ENCODE measurements at places on chromosomes 7 and 10.
A peak's percentile ranks its signal among the peaks of the same experiment; 100 is the strongest.

- DNase-seq: no peak
Observed at GRCh38 chr7:18177815-18178660, 150.4 kb upstream of the PRPS1L1 start.

- no peak for DNase-seq
Observed at GRCh38 chr10:122140941-122141623, 130.0 kb upstream of the BTBD16 start.

DNA sequence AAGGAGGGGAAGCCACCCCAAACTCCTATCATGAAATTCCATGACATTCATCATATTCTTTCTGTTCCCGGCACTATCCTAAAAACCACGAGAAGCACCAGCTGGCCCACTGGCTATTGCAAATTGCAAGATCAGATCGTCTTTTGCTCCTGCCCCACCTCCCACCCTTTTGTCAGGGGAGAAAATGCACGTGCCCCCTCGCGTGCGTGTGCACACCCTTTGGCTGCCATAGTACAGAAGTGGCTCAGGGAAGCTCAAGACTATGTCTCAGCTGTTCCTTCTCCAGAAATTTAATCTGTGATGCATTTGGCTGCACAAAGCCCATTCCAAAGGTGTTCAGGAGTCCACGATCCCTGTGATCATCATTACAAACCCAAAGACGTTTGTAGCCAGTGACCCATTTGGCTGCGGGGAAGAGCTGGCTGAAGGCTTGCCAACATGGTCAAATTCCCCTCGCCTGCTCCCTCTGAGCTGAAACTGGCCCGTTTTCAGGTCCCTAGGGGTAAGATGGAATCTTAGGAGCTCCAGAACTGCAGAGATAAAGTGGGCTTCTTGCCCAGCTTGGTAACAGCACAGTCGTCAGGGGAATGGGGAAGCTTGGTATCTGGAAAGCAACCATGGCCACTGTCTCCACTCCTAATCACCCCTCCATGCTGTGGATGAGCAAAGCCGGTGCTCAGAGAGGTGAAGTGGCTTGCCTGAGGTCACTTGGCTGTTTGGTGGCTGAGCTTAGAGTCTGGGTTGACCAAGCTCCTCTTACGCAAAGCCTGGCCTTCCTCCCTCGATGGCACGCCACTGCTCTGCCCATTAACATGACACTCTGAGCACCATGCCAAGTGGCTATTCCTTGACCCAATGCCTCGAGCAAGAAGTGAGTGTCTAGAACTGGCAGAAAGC lies 155.4 kb downstream of the NEURL1 start:
- no peak for DNase-seq

- DNase-seq: no peak
Observed at GRCh38 chr10:109859221-109859620, 64.1 kb downstream of the XPNPEP1 start.

- DNase-seq: no peak
Observed at GRCh38 chr7:90903841-90904240, 307.7 kb downstream of the CDK14 start.

- no peak for DNase-seq
Observed at GRCh38 chr7:80974396-80975358, 55.8 kb upstream of the SEMA3C start.

DNA sequence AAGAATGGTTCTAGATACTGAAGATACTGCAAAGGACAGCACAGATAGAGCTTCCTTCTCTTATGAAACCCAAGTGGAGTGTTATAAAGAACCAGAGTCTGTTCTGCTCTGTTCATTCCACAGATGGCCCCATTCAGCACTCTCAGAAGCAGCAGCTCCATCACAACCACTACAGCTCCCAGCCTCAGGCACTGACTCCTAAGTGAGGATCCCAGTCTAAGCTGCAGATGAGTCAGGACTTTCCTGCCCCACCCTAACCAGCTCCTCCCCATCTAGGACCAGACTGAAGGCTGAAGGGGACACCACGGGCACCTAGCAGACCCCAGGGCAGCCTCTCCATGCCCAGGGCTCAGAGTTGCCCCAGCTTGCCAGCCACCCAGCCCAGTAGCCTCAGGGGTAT lies 379.8 kb downstream of the GRID1 start:
- DNase-seq: no peak

GRCh38 chr10:26499426-26499825 lies 61.3 kb downstream of the APBB1IP start:
- no peak for DNase-seq

GRCh38 chr7:80537091-80537490 lies 25.2 kb upstream of the GNAT3 start:
- no peak for DNase-seq

DNA sequence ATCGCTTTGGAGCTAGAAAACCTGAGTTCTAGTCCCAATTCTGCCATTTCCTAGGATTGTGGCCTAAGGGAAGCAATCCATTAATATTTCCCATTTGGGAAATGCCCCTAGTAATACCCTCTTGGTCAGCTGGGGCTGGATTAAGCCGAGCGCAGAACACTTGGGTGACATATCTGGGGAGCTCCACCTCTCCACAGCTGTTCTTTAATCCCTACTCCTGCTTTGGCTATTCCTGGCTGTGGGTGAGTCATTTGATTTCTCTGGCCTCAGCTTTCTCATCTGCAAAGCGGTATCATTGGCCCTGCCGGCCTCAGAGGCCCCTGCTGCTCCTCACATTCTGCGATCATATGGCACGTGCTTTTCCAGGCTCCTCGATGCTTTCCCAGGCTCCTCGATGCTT lies 108.3 kb downstream of the BUB3 start:
- no peak for DNase-seq

- DNase-seq: peak; percentile 20
Observed at GRCh38 chr7:74453322-74454011, at the start of gene GTF2IRD1. Gene GTF2IRD1 (plus strand): TSS chr7:74453906. CDS start chr7:74508081, 54,175 bp downstream.

DNA sequence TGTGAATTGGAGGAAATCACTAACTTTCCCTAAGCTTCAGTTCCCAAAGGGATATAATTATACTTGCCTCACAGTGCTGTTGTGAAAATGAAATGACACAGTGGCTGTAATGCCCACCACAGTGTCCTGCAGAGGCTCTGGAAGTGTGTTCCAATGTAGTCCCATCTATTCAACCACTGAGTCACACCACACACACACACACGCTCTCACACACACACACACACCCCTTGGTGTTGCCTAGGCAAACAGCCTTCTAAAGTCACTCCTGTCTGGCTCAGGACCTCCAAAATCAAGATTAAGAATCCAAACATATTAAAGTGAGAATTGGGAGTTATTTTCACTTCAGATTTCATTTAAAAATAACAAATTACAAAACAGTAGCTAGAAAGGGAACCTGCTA lies 73.3 kb downstream of the NRCAM start:
- DNase-seq: no peak

GRCh38 chr10:79221110-79222051 lies 125.9 kb upstream of the PPIF start:
- DNase-seq: no peak

GRCh38 chr7:26143298-26144048 lies 8.5 kb upstream of the NFE2L3 start:
- DNase-seq: no peak

- DNase-seq: no peak
Observed at GRCh38 chr10:83984256-83984640, 155.1 kb upstream of the GHITM start.

DNA sequence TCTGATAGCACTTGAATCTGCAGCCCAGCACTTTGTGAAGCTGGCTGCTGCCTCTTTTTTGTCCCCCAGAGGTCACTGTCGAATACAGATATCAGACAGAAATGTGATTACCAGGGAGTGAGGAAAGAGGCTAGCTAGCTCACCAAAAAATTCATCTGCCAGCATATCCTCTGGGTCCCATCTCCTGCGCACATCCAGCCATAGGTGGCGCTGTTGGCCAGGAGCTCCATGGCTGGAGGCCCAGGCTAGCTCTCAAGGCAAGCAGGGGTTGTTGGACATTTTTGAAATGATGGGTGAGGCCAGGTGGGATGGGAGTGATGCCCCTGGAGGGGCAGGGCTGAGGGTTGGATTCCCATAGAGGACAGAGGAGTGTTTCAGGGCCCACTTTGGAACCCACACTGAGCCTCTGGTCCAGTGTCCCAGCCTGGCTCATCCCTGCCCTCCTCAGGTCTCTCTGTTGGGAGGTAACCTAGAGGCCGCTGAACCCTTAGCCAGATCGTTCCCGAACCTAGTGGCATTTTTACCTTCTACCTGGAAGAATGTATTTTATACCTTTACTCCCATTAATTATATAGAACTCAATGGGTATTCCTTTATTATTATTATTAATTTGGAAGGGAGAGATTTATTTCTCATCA lies 14.8 kb downstream of the DPCD start:
- peak; percentile 29 for DNase-seq

GRCh38 chr7:115911465-115911864 lies 119.1 kb downstream of the TFEC start:
- no peak for DNase-seq

DNA sequence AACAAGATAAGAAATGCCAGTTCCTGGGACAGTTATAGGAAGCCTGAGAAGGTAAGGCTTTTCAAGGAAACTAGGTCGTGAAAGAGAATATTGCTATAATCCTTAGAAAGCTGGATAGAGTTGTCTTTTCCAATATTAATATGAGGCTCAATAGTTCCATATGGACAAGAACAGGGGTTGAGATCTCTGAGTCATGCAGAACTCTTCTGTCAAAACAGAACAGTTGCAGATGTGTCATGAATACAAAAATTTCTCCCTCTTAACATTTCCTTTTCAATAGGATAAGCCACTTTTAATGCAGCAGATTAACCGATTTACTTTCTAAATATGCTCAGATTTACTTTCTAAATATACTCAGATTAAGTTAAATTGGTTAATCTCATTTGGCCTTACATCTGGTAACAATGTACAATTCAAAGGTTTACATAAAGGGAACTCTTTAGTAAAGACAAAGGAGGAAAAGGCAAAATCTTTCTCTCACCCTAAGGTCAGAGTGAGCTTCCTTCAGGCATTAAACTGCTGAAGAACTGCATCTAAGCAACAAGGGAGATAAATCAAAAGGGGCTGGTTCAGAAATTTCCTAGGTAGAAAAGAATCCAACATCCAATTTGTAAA lies 104.7 kb upstream of the PCDH15 start:
- no peak for DNase-seq

DNA sequence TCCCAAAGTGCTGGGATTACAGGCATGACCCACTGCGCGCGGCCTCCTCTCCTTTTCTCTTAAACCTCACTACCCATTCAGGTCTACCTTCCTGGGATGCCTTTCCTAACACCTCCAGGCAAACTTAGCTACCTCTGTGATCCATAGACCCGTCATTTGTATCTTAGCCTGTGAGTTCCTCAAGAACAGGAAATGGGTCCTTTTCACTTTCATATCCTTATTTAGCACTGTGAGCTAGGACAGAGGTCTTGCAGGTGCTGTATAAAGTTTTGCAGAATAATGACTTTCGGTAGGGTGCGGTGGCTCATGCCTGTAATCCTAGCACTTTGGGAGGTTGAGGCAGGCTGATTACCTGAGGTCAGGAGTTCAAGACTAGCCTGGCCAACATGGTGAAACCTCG lies 215.7 kb downstream of the RELN start:
- no peak for DNase-seq

DNA sequence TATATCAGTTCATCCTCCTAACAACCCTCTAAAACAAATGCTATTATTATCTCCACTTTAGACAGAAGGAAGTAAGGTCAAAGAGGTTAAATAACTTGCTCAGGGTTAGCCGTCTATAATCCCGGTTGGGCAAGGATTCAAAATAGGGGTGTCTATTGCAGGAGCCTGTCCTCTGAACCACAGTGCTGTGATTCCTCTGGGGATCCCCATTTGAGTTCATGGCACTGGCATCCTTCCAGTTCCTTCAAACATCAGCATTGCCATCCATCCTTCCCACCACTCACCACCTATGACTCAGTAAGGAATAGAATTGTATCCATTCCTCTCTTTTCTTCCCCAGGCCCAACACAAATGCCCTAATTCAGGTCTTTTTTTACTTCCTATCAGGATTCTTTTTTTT lies 25.6 kb downstream of the HPS6 start:
- DNase-seq: no peak

GRCh38 chr10:1264001-1264400 lies 207.8 kb downstream of the WDR37 start:
- no peak for DNase-seq

GRCh38 chr7:83984076-83984475 lies 210.5 kb downstream of the SEMA3A start:
- no peak for DNase-seq

GRCh38 chr10:123043409-123043925 lies 34.7 kb downstream of the ACADSB start:
- DNase-seq: peak; percentile 57

DNA sequence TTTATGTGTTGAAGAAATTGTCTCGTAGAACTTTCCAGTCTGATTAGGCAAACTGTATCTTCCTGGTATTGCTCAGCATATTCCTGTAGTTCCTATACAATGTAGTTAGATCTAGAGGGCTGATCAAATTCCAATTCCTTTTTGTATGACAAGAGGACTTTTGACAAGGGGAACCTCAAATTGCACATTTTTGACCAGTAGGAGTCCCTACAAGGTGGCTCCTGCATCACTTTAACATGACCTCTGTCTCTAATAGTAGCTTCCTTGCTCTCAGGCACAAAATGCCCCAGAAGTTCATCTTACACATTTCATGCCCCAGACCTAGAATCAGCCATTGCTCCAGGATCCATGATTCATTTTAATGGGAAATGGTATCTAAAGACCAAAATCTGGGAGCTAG lies 18.7 kb downstream of the HERPUD2 start:
- DNase-seq: no peak

GRCh38 chr7:96822824-96823223 lies 113.2 kb upstream of the SEM1 start:
- DNase-seq: no peak

GRCh38 chr7:155741082-155741481 lies 71.2 kb downstream of the SHH start:
- DNase-seq: no peak
